ENCODE measurements at places on chromosomes 4 and X. TPM values are rescaled to one million over a fixed set of nuclear protein-coding genes. Genes with fewer than 3 reads are reported as not detected.

Gene ITIH6
- not detected for total RNA-seq

Gene SERPINA7
- total RNA-seq, result not detected

Gene EDA
- 0.54 TPM for total RNA-seq

Gene RIBC1
- total RNA-seq, result 0.54 TPM

Gene NUP62CL
- total RNA-seq, result 16.8 TPM

Gene SOX3
- not detected for total RNA-seq

Gene ZNF141
- 3.2 TPM for total RNA-seq

Gene PAGE5
- total RNA-seq, result not detected

Gene FAM47C
- not detected for total RNA-seq

Gene S100G
- not detected for total RNA-seq

Gene SPATA4
- 0.14 TPM for total RNA-seq

Gene KIT
- total RNA-seq, result 0.02 TPM

Measured in A549 treated with dexamethasone at 1 μM for 4 hours (cell line).